ENCODE measurements at places on chromosomes 2 and 18.

DNA sequence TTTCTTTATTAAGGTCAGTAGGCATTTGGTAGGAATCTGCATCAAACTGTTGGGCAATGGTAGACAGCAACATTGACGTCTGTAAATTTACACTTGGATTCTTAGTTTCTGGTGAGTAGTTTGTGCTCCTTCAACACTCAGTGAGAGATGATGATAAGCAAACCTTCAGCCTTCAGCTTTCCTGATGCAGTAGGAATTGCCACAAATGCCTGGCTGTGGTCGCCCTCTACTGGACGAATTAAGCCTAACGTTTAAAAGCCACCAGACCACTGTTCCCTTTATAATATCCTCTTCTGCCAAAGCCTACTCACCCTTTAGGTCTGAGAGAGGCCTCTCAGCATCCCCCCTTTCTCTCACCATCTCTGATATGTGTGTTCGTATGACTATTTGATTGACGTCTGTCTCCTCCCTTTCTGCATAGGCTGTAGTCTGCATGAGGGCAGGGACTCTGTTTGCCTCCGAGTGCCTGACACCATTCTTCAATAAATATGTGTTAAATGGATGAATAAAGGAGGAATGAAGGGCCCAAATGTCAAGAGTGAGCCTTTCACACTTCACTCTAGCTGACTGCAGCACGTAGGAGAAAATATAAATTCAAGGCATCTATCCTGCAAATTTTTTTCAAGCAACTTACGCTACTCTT is 47.0 kb upstream of the PLEKHM3 start:
- peak; percentile 6 for DNase-seq
- H3K4me3 ChIP-seq, result no peak overlapping the region
- H3K27ac ChIP-seq, result no peak overlapping the region

GRCh38 chr18:51686590-51686989 is 489.1 kb upstream of the MEX3C start:
- no peak for DNase-seq
- no peak overlapping the region for H3K27ac ChIP-seq

DNA sequence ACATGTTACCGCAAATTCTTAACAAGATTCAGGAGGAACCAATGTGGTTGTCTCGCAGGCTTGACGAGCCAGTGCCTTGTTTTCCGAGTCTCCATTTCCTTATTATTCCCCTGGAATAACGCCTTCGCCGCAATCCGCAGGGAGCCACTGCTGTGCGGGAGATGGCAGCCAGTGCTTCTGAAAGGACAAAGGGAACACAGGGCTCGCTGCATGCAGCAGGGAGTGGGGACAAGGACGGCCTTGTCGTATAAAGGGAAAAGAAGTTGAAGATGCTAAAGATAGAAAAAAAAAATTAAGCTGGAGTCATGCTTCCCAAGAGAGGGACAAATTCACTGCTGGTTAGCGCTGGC is 221.4 kb downstream of the NDUFA10 start:
- no peak overlapping the region for H3K4me3 ChIP-seq
- no peaks in the 10 kb centered on the region for H3K4me1 ChIP-seq
- no peaks in the 10 kb centered on the region for H3K36me3 ChIP-seq

DNA sequence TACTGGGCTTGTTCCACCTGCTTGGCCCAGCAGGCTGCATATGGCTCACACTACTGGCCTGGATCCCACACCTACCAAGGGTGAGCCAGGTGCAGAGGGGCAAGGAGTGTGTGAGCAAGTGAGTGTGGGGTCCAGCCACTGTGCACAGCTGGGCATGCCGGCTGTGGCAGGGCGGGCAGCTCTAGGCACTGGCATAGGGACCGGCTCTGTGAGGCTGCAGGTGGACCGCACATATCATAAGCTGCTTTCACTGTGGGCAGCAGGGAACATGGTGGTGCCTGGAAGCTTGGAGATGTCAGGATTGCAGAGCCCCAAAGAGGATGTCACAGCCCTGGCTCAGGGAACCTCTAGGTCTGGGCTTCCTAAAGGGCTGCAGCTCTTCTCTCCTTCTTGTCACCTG is 154.3 kb downstream of the THSD7B start:
- H3K36me3 ChIP-seq, result no peaks in the 10 kb centered on the region
- no peaks in the 10 kb centered on the region for H3K27me3 ChIP-seq
- H3K4me1 ChIP-seq, result no peaks in the 10 kb centered on the region
- no peak overlapping the region for H3K27ac ChIP-seq
- H3K4me3 ChIP-seq, result no peak overlapping the region

DNA sequence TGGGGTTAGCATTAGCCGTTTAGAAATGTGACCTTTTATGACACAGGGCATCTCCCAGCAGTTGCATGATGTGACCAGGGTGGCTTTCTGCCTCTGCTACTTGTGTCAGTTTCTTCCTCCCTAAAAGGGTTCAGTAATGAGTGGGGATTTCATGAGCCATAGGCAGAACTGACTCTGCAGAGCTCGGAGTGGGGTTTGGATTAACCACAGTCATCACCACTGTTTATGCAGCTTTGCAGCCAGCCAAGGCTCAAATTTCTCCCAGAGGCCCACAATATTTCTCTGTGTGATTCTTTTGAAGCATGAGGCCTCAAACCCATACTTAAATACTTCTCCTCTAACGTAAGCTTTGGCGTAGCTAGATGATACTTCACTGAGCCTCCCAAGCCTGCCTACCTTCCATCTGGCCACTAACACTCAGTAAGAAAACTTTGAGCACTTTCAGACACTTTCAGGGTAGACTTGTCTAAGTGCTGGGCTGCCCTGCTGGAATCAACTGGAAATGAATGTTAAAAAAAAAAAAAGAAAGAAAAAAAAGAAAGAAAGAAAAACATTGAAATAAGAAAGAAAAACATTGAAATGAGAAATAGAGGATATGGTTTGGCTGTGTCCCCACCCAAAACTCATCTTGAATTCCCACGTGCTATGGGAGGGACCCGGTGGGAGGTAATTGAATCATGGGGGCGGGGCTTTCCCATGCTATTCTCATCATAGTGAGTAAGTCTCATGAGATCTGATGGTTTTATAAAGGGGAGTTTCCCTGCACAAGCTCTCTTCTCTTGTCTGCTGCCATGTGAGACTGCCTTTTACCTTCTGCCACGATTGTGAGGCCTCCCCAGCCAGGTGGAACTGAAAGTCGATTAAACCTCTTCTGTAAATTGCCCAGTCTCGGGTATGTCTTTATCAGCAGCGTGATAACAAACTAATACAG is 11.5 kb upstream of the LAPTM4A start:
- peak overlapping the region; percentile 55 for H3K27ac ChIP-seq
- peak; percentile 38 for DNase-seq
- H3K36me3 ChIP-seq, result no peaks in the 10 kb centered on the region
- H3K27me3 ChIP-seq, result no peaks in the 10 kb centered on the region

- DNase-seq, result no peak
- peak overlapping the region; percentile 59 for H3K4me3 ChIP-seq
- H3K27me3 ChIP-seq, result no peaks in the 10 kb centered on the region
- H3K36me3 ChIP-seq, result no peaks in the 10 kb centered on the region
Measured at GRCh38 chr2:231627384-231628120, 34.9 kb downstream of the TEX44 start.

GRCh38 chr2:9629222-9630116 is 1.3 kb downstream of the YWHAQ start:
- no peak for DNase-seq
- H3K27me3 ChIP-seq, result no peaks in the 10 kb centered on the region
- peak overlapping the region; percentile 94 for H3K27ac ChIP-seq
- H3K36me3 ChIP-seq, result no peaks in the 10 kb centered on the region

- no peaks in the 10 kb centered on the region for H3K36me3 ChIP-seq
- no peaks in the 10 kb centered on the region for H3K27me3 ChIP-seq
- no peaks in the 10 kb centered on the region for H3K4me1 ChIP-seq
- H3K4me3 ChIP-seq, result no peak overlapping the region
Measured at GRCh38 chr18:56815926-56816325, 164.8 kb downstream of the WDR7 start.

GRCh38 chr2:48473271-48473670 is 56.7 kb upstream of the STON1 start:
- no peak for DNase-seq
- no peaks in the 10 kb centered on the region for H3K4me1 ChIP-seq
- no peak overlapping the region for H3K27ac ChIP-seq
- H3K27me3 ChIP-seq, result no peaks in the 10 kb centered on the region
- no peak overlapping the region for H3K4me3 ChIP-seq

- no peak overlapping the region for H3K27ac ChIP-seq
- H3K27me3 ChIP-seq, result no peaks in the 10 kb centered on the region
Measured at GRCh38 chr2:126901459-126901858, 2.8 kb downstream of the TEX51 start.

- no peak overlapping the region for H3K4me3 ChIP-seq
- no peak overlapping the region for H3K27ac ChIP-seq
- no peaks in the 10 kb centered on the region for H3K27me3 ChIP-seq
- H3K36me3 ChIP-seq, result no peaks in the 10 kb centered on the region
- peaks cover 35% of the 10 kb centered on the region for H3K4me1 ChIP-seq
- DNase-seq, result no peak
Measured at GRCh38 chr2:39080152-39080551, 40.7 kb downstream of the SOS1 start.

DNA sequence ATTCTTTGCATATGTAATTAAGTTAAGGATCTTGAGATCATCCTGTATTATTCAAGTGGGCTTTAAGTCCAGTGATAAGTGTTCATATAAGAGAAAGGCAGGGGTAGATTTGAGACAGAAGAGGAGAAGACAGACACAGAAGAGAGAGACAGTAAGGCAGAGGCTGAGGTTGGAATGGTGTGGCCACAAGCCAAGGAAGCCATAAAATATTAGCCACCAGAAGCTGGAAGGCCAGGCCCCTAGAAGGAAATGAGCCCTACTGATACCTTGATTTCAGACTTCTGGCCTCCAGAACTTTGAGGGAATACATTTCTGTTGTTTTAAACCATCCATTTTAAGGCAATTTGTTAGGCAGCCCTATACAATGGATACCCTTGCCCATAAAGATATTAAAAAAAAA is 66.9 kb upstream of the DLX2 start:
- no peaks in the 10 kb centered on the region for H3K36me3 ChIP-seq
- H3K4me3 ChIP-seq, result no peak overlapping the region
- DNase-seq, result no peak
- H3K27ac ChIP-seq, result no peak overlapping the region
- peaks cover 4% of the 10 kb centered on the region for H3K4me1 ChIP-seq

DNA sequence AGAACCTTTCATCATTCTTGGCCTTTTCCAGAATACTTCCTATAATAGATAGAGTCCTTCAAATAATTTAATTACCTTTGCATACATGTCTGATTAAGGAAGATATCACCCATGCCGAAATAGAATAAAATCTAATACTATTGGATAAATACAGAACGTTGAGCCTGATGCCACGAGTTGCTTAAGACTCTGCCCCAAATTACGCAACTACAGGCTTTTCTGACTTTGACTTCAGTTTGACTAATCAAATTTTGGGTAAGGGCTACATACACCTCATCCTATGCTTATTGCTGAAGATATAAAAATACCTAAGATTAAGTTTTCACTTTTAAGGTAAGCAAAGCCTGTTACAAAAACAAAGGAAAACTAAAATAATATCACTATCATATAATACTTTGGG is 1065.1 kb upstream of the NRXN1 start:
- H3K4me1 ChIP-seq, result no peaks in the 10 kb centered on the region
- no peak overlapping the region for H3K4me3 ChIP-seq
- H3K36me3 ChIP-seq, result no peaks in the 10 kb centered on the region
- H3K27me3 ChIP-seq, result no peaks in the 10 kb centered on the region

GRCh38 chr2:101806123-101806522 is 108.6 kb downstream of the MAP4K4 start:
- H3K4me1 ChIP-seq, result peaks cover 28% of the 10 kb centered on the region
- no peak for DNase-seq
- H3K27me3 ChIP-seq, result no peaks in the 10 kb centered on the region
- no peak overlapping the region for H3K4me3 ChIP-seq
- H3K36me3 ChIP-seq, result no peaks in the 10 kb centered on the region
- no peak overlapping the region for H3K27ac ChIP-seq

DNA sequence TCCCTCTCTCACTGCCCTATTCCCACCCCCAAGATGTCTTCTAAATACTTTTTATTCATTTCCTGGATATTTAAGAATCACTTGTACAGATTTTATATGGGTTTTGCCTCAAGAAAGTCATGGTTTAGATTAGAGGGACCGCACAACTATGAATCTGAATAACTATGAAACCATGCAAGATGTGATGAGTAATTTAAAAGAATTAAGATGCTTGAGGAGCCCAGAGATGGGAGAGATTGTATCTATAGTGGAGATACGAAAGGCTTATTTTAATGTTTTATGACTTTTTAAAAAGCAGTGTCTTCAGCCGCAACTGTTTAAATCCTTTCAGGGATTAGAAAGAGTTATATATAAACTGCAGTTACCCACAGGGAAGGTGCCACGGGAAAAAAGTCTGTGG is 324.1 kb downstream of the LPIN1 start:
- no peaks in the 10 kb centered on the region for H3K27me3 ChIP-seq
- no peak for DNase-seq
- no peak overlapping the region for H3K27ac ChIP-seq
- H3K4me3 ChIP-seq, result no peak overlapping the region

- H3K4me1 ChIP-seq, result no peaks in the 10 kb centered on the region
- H3K27me3 ChIP-seq, result no peaks in the 10 kb centered on the region
- no peak for DNase-seq
- H3K4me3 ChIP-seq, result no peak overlapping the region
Measured at GRCh38 chr2:1286929-1287328, 126.3 kb upstream of the TPO start.

- DNase-seq, result no peak
- no peak overlapping the region for H3K27ac ChIP-seq
- peaks cover 8% of the 10 kb centered on the region for H3K4me1 ChIP-seq
- no peaks in the 10 kb centered on the region for H3K27me3 ChIP-seq
- H3K4me3 ChIP-seq, result no peak overlapping the region
Measured at GRCh38 chr18:55577812-55578539, 10.0 kb downstream of the TCF4 start.

DNA sequence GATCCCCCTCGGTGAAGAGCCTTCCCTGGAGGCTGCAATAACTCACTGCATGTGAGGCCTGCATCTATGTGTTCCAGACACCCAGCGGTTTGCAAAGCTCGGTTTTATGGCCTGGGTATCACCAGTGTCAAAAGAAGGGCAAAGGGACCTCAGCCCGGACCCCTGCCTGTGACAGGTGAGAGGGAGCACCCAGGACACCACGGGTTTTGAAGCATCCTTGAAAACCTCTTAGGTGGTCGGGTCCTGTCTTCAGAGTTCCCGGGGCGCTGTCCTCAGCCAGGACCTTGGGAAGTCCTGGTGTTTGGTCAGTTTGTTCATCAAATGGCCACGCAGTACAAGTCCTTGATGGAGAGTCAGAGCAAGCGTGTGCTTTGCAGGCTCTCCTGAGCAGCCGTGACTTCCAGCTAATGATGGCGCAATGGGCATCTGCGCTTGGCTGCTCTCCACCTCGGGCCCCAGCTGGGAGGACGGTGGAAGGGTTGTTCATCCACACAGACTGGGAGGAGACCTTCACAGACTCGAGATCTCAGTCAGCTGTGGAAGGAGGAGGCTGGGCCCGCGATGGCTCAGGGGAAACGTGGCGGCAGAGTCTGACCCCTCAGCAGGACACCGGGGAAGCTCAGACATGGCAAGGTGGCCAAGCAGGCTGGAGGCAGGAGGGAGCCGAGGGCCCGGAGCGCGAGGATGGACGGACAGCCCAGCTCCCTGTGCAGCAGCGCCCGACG is 113.1 kb upstream of the GPC1 start:
- no peak overlapping the region for H3K4me3 ChIP-seq
- DNase-seq, result no peak
- H3K27me3 ChIP-seq, result no peaks in the 10 kb centered on the region
- H3K36me3 ChIP-seq, result no peaks in the 10 kb centered on the region

GRCh38 chr2:128091726-128092080 is 703 bp downstream of the UGGT1 start:
- peaks cover 8% of the 10 kb centered on the region for H3K4me1 ChIP-seq
- no peak for DNase-seq
- peak overlapping the region; percentile 86 for H3K27ac ChIP-seq
- no peaks in the 10 kb centered on the region for H3K36me3 ChIP-seq

Measured in thoracic aorta (tissue), 2 donors.